Common myeloid progenitor, CD34-positive (primary cell): ENCODE measurements at places on chromosomes 2 and 18.

- no peaks in the 10 kb centered on the region for H3K4me1 ChIP-seq
- no peak overlapping the region for H3K4me3 ChIP-seq
- H3K36me3 ChIP-seq: no peaks in the 10 kb centered on the region
- DNase-seq: no peak
- H3K27ac ChIP-seq: no peak overlapping the region
- H3K27me3 ChIP-seq: peaks cover 30% of the 10 kb centered on the region
Observed at GRCh38 chr18:78995740-78996395, 16.2 kb downstream of the SALL3 start.

- H3K27ac ChIP-seq: no peak overlapping the region
- peak overlapping the region; percentile 62 for H3K4me3 ChIP-seq
- H3K36me3 ChIP-seq: no peaks in the 10 kb centered on the region
- H3K27me3 ChIP-seq: no peaks in the 10 kb centered on the region
- H3K4me1 ChIP-seq: peaks cover 6% of the 10 kb centered on the region
- DNase-seq: peak; percentile 87
Observed at GRCh38 chr18:35949903-35950627, 22.4 kb upstream of the RMP24 start.

DNA sequence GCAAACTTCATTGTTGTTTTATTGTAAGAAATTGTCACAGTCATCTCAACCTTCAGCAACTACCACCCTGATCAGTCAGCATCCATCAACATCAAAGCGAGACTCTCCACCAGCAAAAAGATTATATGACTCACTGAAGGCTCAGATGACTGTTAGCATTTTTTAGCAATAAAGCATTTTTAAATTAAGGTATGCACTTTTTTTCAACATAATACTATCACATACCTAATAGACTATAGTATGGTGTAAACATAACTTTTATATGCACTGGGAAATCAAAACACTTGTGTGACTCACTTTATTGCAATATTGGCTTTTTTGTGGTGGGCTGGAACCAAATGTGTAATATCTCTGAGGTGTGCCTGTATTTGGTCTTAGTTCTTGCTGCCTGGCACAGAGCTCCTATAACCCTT, 15.6 kb downstream of the SCN1A start:
- no peaks in the 10 kb centered on the region for H3K4me1 ChIP-seq
- H3K36me3 ChIP-seq: no peaks in the 10 kb centered on the region
- no peak for DNase-seq
- no peak overlapping the region for H3K27ac ChIP-seq
- no peak overlapping the region for H3K4me3 ChIP-seq

GRCh38 chr2:224268441-224268840, 133.5 kb downstream of the FAM124B start:
- H3K27ac ChIP-seq: no peak overlapping the region
- no peak overlapping the region for H3K4me3 ChIP-seq
- no peaks in the 10 kb centered on the region for H3K27me3 ChIP-seq

DNA sequence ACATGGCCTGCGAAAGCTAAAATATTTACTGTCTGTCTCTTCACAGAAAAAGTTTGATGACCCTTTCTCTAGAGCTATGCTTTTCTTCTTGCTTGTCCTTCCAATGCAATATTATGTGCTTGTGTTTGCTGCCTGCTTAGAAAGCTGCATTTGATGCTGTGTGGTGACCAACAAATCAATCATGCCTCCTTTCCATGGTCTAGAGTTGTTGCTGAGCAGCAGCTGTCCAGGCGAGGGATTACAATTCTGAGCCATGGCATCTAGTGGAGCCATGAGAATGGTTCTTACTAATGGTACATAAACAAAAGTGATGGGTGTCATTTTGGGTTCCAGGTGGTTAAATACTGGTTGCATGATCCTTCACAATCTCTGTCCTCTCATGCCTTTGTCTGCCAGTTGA, 1142.1 kb downstream of the DPP10 start:
- DNase-seq: no peak
- no peaks in the 10 kb centered on the region for H3K4me1 ChIP-seq
- no peak overlapping the region for H3K4me3 ChIP-seq
- no peaks in the 10 kb centered on the region for H3K27me3 ChIP-seq

GRCh38 chr2:144349674-144350073, 170.2 kb downstream of the ZEB2 start:
- H3K27me3 ChIP-seq: no peaks in the 10 kb centered on the region
- H3K4me3 ChIP-seq: no peak overlapping the region
- H3K4me1 ChIP-seq: no peaks in the 10 kb centered on the region
- H3K36me3 ChIP-seq: no peaks in the 10 kb centered on the region
- no peak for DNase-seq

DNA sequence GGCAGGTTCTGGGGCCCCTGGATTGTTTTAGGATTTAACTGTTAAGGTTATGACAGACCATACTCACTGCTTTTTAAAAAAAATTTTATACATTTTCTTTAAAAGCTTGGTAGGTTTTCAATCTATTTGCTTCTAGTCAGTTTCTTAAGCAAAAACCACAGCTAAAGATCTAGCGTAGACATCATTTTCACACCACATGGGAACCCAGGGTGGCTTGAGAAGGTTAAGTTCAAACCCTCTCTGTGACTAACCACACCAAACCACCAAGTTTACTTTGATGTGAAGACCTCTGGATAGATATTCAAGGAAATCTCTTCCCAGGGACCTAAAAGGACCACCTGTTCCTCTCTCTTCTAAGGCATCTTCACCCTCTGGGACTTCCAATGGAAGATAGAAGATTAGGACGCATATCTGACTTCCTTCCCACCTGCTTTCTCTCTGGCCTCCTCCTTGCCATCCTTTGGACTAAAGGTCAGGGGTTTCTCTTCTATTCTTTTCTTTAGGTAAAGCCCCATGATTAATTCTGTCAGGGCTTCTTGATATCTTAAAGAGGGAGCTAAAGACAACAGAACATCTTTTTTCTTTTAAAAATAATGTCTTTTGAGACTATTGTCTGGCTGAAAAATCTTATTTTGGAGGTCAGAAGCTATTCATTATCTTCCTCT, 32.3 kb downstream of the FOSL2 start:
- H3K4me3 ChIP-seq: no peak overlapping the region
- H3K36me3 ChIP-seq: no peaks in the 10 kb centered on the region
- H3K27ac ChIP-seq: no peak overlapping the region
- no peak for DNase-seq

DNA sequence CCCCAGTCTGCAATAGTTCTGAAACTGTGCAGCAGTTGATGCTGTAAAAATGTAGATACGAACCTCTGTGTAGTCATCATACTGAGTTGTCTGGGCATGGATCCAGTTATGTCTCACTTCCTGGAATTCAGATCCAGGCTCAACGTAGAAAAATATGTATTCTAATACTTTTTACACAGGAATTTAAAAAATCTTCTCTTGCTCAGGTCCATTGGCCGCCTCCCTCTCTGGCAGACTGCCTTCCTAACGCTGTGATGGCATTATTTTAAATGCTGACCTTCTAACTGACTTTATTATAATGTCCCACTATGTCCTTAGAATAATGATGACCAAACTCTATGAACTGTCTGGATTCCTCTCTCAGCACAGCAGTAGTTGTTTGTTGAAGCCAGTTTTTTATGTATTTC, 119.6 kb downstream of the FEZ2 start:
- no peak overlapping the region for H3K4me3 ChIP-seq
- peaks cover 29% of the 10 kb centered on the region for H3K36me3 ChIP-seq

DNA sequence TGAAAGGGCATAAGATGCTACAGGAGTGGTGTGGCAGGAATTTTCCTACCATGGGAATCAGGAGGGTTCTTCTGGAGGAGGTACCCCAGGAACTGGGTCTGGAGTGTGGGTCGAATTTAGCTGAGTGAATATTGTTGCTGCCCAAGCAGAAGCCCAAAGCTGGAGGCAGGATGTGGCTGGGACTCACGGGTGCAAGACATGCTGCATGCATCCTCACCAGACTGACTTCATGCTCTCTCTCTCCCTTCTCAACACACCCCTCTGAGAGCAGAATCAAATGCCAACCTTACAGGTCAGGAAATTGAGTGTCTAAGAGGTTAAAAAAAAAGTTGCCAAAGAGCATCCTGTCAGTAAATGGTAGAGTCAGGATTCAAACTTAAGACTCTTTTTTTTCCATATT, 78.8 kb upstream of the TTC39C start:
- no peaks in the 10 kb centered on the region for H3K36me3 ChIP-seq
- no peaks in the 10 kb centered on the region for H3K4me1 ChIP-seq
- H3K27me3 ChIP-seq: no peaks in the 10 kb centered on the region
- no peak for DNase-seq
- no peak overlapping the region for H3K4me3 ChIP-seq
- H3K27ac ChIP-seq: no peak overlapping the region

DNA sequence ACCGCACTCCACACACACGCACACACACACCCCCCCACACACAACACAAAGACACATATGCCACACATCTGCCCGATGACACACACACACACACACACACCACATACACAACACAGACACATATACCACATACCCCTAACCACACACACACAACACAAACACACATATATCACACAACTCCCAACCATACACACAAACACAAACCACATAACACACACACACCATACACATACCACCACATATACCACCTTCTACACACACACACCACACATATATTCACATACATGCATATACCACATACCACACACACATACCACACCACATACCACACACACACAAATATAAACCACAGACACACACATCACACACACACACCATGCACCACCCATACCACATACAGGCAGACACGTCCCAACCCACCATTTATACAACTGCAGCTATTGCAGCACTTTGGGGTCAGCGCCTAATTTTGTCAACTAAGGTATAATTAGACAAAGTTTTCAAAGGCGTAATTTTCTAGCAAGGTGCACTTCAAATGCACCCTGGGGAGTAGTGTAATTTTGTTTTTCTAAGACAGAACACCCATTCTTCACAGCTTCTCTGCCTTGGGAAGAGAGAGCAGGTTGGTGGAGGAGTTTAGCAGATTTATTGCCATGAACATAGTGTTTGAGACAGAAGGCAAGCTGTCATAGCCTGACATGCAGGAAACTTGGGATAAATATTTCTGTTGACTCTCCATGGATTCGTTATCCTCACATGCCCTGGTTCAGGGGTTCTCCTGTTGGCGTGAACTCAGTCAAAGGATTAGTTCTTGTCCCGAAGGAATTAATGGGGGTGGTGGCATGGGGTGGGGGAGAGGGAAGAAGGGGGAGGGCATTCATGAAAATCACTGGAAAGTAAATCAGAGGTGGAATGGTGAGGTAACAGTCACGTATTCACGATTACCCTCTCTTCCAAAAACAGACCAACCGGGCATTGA, 416.1 kb downstream of the LPIN1 start:
- H3K4me3 ChIP-seq: no peak overlapping the region
- H3K27ac ChIP-seq: no peak overlapping the region
- H3K27me3 ChIP-seq: no peaks in the 10 kb centered on the region
- H3K4me1 ChIP-seq: no peaks in the 10 kb centered on the region
- H3K36me3 ChIP-seq: no peaks in the 10 kb centered on the region

DNA sequence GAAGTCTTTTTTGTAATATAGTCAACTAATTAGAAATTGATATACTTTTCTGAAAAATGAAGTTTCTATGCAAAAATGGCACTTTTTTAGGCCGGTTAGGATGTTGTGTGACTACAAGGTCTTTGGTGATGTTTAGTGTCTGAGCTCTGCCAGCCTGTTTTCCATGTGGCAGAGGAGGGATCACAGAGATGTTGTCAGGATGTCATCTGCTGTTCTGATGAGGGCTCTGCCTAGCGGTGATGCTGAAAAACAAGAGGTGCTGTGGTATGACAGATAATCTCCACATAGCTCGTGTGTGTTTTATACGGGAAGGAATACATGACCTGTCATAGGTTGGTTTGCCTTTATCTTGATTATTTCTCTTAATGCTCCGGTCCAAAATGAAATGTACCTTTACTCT, 12.0 kb upstream of the IAH1 start:
- H3K4me3 ChIP-seq: no peak overlapping the region
- H3K27me3 ChIP-seq: no peaks in the 10 kb centered on the region
- peaks cover 4% of the 10 kb centered on the region for H3K36me3 ChIP-seq
- H3K4me1 ChIP-seq: no peaks in the 10 kb centered on the region
- H3K27ac ChIP-seq: no peak overlapping the region

DNA sequence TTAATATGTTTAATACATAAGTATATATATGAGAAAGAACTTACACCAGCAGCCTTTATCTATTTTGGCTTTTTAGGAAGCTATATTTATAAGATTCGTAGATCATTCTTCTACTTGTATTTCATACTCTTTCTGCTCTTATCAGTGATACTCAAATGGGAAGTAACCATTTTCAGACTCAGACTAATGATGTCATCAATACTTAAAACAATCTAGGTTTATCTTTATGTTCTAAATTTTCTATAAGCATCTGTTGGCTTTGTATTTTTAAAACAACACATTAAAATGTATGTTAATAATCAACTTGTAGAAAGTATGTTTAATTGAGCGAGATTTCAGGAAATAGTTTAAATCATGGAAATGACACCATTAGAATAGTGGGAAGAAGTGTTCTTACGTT, 50.9 kb upstream of the DYSF start:
- H3K4me1 ChIP-seq: no peaks in the 10 kb centered on the region
- H3K27me3 ChIP-seq: no peaks in the 10 kb centered on the region
- no peak for DNase-seq
- no peak overlapping the region for H3K27ac ChIP-seq
- no peak overlapping the region for H3K4me3 ChIP-seq

- no peaks in the 10 kb centered on the region for H3K27me3 ChIP-seq
- DNase-seq: no peak
- H3K36me3 ChIP-seq: peaks cover 39% of the 10 kb centered on the region
- H3K4me1 ChIP-seq: peaks cover 3% of the 10 kb centered on the region
Observed at GRCh38 chr2:6955511-6956136, 38.4 kb downstream of the RNF144A start.

DNA sequence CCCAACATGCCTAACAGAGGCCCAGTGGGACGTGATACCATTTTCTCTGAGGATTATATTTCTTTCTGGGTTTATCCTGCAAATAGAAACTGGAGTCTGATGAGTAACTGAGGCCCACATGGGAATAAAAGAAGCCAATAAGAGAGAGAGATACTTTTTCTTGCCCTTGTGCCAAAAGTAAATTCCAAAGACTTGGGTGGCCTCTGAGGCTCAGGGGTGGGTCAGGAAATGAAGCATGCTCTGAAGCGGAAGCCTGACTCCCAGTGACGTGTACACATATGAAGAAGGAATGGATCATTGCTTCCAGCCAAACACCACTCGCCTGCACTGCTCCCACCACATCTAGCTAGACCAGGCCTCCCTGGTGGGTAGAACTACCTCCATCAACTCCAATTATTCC, 273.6 kb upstream of the NCKAP5 start:
- DNase-seq: no peak
- H3K27ac ChIP-seq: no peak overlapping the region
- H3K4me3 ChIP-seq: no peak overlapping the region
- no peaks in the 10 kb centered on the region for H3K4me1 ChIP-seq

DNA sequence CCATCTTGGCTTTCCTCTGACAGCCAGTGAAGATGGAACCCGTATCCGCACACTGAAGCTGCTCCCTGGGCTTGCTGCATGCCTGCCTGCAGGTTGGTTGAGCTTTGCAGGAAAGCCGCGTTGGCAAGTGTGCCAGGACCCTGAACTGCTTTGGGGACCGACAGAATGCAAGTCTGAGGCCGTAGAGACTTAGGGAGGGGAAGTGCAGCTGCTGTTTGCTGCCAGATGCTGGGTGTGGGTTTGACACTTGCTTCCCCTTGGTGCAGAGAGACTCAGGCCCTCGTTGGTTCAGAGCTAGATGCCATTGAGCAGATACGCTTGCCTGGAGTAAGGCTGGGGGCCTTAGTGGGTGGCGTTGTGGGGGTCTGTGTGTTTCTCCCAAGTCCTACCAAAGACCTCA, 13.1 kb upstream of the PHLPP1 start:
- no peaks in the 10 kb centered on the region for H3K36me3 ChIP-seq
- H3K27ac ChIP-seq: no peak overlapping the region
- H3K27me3 ChIP-seq: no peaks in the 10 kb centered on the region
- no peak overlapping the region for H3K4me3 ChIP-seq

GRCh38 chr2:70679259-70679658, 88.7 kb downstream of the ADD2 start:
- DNase-seq: no peak
- no peaks in the 10 kb centered on the region for H3K27me3 ChIP-seq
- no peak overlapping the region for H3K27ac ChIP-seq
